ENCODE measurements at places on chromosomes 3 and 15.

- DNase-seq, result no peak
Measured at GRCh38 chr3:192747746-192748145, 20.4 kb upstream of the FGF12 start.

GRCh38 chr15:37100109-37100965, at the start of gene MEIS2:
Gene MEIS2 (minus strand): TSS chr15:37100549. CDS start chr15:37099466, 1,083 bp downstream.
- no peak for DNase-seq

- no peak for DNase-seq
Measured at GRCh38 chr3:178059836-178060235, 476.4 kb upstream of the KCNMB2 start.

GRCh38 chr3:156825795-156826143, 384 bp upstream of the LEKR1 start:
- DNase-seq, result no peak

DNA sequence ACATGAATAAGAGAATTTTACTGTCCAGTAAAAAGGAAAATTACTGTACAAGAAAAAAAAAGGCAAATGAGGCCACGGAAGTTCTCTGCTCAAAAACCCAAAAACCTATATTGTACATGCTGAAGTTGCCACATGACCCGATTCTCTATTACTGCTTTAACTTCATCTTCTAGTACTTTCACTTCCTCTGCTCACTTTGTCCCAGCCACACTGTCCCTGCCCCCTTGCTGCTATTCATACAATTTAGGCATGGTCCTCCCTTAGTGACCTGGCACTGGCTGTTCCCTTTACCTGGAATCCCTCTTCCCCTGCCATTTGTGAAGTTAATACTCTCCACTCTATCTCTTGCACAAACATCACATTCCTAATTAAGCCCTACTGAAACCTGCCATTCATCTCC, 457.4 kb downstream of the MAGI1 start:
- no peak for DNase-seq

- no peak for DNase-seq
Measured at GRCh38 chr3:100426067-100426682, 24.8 kb downstream of the LNP1 start.

GRCh38 chr15:29376590-29376989, 107.0 kb upstream of the NSMCE3 start:
- DNase-seq, result no peak

DNA sequence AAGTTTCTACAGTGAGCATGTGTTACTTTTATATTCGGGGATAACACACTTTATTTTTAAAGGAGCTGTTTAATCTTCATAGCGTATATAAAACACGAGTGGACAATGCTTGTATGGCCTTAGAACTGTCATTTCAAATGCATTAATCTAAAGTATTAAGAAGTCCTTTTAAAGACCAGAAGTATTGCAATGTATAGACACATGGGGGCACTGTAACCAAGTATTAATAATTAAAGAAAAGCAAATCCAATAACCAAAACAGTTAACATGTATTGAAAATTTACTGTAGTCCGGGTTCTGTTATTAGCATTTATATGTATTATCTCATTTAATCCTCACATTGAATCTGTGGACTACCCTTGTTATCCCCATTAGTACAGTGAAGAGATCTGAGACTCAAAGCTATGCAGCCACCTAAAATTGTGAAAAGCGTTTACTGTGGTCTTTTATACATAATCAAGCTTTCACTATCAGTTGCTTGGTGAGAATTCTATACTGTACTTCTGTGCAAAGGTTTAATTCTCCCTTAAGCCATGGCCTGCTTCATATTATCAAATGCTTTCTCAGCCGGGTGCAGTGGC, 10.1 kb downstream of the ARL14 start:
- DNase-seq, result no peak

DNA sequence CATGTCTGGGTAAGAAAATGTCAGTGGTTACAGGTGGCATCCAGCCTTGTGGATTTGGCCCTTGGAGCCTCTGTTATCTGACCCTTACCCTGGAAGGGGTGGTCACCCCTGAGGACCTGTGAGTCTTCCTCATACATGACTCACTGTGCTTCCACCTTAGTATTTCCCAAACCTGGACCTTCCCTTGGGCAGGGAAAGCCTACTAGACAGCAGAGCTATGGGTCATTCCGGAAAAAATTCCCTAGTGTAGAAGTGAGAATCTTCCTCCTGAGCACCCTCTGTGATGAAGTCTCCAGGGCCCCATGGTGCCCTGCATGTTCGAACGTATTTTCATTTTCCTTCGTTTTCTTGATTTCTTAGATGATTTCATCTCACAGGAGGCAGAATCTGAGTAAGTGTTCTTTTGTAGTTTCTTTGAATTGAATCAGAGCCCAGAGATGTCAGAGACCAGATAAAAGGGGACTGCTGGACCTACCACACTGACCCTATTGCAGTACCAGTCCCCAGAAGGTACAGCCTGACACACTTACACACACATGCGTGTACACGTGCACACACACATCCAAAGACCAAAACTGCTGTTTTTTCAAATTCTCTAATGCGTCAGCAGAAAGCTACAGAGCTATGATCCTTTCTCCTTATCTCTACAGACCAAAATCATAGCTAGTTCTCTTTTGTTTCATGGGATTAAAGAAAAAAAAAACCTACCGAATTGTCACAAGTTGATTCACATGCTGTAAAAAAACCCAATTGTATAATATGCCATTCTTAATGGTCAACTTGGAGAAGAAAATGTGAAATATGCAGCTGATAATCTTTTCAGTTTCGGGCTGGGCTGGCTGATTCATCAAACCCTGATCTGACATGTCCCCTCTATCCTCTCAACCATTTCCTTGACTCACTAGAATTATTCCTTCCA, 50.5 kb upstream of the ARHGEF3 start:
- DNase-seq, result no peak

- DNase-seq, result no peak
Measured at GRCh38 chr15:100134089-100134583, 207.6 kb downstream of the ADAMTS17 start.

DNA sequence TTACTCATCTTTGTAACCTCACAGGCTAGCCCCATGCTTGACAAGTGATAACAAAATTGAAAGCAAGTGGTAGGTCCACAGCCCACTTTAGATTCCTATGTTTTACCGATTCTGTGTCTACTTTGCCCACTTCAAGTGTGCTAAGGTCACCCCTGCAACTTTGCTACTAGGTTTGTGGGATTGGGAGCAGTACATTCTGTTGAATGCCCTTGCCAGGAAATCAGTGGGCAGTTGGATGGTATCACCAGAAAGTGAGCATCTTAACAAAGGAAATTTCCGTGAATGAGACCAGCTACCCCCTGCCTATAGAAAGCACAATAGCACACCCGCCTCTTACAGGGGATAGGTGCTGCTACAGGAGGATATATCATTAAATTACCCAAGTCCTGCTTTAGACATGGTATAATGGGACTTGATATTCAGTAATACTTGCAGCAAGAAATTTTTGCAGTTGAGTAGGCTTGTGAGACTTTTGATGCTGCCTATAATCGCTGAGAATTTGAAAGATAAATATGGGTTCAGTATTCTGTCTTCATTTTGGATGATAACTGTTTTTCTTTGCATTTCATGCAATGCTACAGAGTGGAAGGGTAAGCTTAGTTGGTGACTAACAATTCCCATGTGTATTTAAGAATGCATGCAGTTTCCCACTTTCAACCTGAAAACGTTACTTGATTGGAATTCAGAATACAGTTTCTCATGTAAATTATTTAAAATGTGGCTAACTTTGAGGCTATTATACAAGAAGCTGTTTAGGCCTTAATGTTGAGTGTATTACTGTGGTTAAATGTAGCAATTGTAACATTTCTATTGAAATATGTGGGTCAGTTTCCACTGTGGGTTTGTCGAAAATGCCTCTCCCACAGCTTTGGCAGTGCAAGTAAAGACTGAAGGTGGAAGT, 9.5 kb downstream of the EBLN2 start:
- no peak for DNase-seq

- no peak for DNase-seq
Measured at GRCh38 chr15:69529961-69530633, 77.5 kb downstream of the RPLP1 start.

- DNase-seq, result no peak
Measured at GRCh38 chr15:77821188-77821958, 188.7 kb upstream of the LINGO1 start.

GRCh38 chr3:100154171-100154570, 39.9 kb upstream of the FILIP1L start:
- no peak for DNase-seq

DNA sequence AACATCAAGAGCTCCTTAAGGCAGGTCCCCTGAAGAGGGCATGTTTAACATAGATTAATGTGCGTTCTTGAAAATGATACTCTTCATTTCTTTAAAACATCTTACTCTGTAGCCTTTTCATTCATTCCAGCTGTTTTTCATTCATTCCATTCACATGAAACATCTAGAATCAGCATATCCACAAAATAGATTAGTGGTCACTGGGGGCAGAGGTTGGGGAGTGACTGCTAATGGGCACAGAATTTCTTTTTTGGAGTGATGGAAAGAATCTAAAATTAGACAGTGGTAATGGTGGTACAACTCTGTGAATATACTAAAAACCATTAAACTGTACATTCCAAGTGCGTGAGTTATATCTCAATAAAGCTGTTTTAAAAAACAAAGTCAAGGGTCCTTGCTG, 15.4 kb upstream of the CXCR6 start:
- DNase-seq, result no peak

- no peak for DNase-seq
Measured at GRCh38 chr3:25572919-25573385, 91.8 kb downstream of the TOP2B start.

DNA sequence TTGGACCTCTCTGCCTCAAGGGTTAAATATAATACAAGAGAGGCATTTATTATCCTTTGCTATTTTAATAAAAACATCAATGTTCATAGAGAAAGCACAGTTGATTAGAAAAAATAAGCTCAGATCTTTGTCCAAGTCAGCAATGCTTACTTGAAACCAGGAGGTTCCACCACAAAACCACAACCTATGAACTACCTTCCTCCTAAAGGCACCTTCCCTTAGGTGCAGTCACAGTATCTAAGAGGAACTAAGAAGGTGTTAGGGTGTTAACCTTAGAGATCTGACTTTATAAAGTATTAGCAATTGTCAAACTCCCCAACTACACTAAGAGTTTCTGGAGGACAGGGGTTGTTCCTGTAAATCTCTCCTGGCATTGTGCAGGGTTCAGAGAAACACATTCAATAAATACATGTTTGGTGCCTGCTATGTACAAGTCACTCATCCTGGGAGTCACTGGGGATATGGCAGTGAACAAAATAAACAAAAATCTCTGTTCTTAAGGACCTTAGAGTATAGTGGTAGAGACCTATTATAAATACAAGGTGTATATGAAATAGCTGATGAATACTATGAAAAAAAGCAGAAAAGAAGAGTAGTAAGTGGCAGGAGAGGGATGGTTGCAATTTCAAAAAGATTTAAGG, 208.6 kb downstream of the NFKBIZ start:
- no peak for DNase-seq

GRCh38 chr15:82986442-82986780, 401 bp downstream of the RAMAC start:
- DNase-seq, result peak; percentile 1

- no peak for DNase-seq
Measured at GRCh38 chr3:57900786-57901185, 107.4 kb upstream of the FLNB start.

GRCh38 chr3:126083511-126083912, 412 bp downstream of the SLC41A3 start:
- DNase-seq, result no peak

- no peak for DNase-seq
Measured at GRCh38 chr3:87354398-87354797, 78.0 kb upstream of the POU1F1 start.

GRCh38 chr3:149292666-149293065, 40.8 kb downstream of the TM4SF18 start:
- no peak for DNase-seq

- no peak for DNase-seq
Measured at GRCh38 chr3:51375571-51375970, 9.5 kb upstream of the MANF start.

DNA sequence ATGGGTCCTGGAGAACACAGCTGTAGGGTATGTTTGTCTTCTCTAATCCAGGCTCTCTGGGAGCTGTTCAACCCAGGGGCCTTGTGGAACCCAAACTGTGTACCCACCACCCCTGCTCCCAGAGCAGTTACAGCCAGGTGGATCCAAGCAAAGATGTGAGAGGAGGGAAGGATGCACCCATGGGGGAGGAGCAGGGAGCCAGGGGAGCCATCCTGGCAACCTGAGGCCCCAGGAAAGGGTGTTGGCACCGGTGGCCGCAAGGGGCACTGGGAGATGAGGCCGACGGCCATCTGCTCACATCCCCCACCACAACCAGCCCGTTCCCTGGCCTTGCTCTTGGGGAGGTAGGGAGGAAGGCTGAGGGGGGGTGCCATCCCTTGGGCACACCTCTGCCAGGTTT, 43.2 kb downstream of the CMTM6 start:
- no peak for DNase-seq

DNA sequence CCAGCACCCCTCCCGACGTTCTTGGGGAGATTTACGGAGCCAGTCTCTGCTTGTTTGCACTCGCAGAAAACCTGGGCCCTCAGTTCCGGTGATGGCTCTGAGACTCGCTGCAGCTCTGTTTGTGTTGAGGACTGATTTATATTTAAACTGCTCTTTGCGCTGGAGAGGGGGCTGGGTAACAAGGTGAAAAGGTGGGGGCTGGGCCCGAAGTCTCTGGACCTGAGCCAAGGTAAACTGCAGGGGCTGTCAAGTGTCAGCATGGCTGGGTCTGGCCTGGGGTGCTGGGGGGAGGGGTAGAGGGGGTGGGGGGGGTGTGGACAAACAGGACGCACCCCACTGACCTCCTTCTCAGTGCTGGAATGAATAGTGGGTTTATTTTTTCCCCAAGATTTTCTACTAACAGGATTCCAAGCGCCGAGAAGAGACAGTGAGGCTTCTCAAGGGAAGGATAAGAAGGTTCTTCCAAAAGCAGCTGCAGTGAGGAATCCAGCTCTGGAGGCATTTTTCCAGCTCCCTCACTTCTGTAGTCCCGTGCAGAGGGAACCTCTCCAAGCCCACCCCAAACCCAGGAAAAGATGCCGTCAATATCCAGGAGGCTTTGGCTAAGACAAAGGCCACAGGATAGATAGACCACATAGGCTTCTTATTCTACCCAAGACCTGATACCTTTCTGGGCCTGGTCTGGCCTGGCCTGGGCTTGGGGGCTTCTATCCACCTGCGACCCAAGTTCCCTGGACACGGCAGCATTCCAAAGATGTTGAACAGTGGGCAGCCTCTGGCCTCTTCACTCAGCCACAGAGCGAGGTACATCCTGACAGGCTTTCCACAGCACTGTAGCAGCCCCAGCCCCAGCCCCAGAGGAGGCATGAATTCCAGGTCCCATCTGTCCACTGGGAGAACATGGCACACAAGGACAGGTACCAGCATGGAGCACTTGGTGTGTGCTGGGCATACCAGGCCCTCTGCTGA, 938 bp upstream of the SLCO2A1 start:
- DNase-seq, result no peak

- no peak for DNase-seq
Measured at GRCh38 chr3:153284282-153284938, 122.4 kb downstream of the RAP2B start.

- no peak for DNase-seq
Measured at GRCh38 chr15:100129677-100130076, 212.1 kb downstream of the ADAMTS17 start.

GRCh38 chr3:11306817-11307589, 34.8 kb downstream of the ATG7 start:
- no peak for DNase-seq

Data from stimulated activated CD8-positive, alpha-beta memory T cell treated with anti-CD3 and anti-CD28 coated beads, Interleukin-15, amount 100 ng/mL, for 1 hour (primary cell).